Activated CD4-positive, alpha-beta T cell treated with anti-CD3 and anti-CD28 coated beads, Interleukin-2, amount 50 U/mL, for 24 hours (primary cell): ENCODE measurements at places on chromosomes 1 and 21.
A peak's percentile ranks its signal among the peaks of the same experiment; 100 is the strongest.

DNA sequence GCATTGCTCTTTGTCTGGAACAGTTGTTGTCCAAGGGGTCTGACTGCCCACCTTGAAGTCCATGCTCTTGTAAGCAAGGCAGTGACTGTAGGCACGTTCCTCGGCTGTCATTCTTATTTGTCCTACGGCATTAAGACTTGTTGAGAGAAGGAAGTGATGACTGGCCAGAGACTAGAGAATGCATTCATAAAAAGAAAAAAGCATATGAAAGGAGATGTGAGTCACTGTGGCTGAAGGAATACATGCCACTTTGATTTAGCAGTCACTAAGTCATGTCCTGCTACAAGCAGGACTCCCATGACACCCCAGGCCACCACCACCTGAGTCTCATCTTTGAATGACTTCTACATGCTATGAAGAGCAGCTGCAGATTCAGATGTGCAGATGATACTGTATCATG, 50.5 kb downstream of the CNN3 start:
- DNase-seq, result no peak

GRCh38 chr1:91752324-91752723, 133.6 kb downstream of the TGFBR3 start:
- no peak for DNase-seq

GRCh38 chr1:90840352-90840751, 123.2 kb upstream of the BARHL2 start:
- no peak for DNase-seq

DNA sequence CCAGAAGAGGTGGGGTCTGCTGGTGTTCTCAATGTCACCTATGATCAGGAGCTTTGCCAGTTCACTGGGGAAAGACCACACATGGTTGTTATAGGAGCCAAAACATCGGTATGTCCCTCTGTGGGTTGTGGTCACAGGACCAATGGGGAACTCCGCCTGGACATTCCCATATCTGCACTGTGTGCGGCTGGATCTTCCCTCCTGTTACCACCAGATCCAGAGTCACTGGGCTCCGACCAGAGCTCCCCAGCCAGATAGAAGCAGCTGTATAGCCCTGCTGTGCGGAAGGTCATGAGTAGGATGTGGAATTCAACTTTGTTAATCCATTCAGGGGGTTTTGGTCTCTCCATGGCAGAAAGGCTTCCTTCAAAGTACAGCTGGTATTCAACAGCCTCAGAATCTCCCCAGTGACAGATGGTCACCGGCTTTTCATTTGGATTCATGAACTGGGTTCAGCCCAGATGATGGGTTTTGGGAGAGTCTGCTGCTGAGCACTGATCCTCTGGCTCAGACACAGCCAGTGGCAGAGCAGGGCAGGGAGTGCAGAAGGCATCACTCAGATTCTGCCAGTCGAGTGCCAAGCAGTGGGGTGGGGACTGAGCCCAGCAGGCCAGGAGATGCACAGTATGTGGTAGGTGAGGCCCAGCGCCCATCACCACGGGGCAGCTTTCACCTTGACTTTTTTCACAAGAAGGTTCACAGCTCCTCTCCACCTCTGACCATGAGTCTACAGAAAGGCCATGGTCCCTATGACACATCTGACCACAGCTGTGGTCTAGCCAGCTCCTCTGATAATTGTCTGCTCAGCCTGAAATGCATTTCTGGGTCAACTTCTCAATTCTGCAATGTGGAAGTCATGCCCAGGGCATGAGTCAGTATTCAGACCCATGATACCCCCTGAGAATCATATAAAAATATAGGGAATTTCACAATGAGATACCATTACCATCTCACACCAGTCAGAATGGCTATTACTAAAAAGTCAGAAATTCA, 2.9 kb upstream of the SHCBP1L start:
- DNase-seq, result no peak

DNA sequence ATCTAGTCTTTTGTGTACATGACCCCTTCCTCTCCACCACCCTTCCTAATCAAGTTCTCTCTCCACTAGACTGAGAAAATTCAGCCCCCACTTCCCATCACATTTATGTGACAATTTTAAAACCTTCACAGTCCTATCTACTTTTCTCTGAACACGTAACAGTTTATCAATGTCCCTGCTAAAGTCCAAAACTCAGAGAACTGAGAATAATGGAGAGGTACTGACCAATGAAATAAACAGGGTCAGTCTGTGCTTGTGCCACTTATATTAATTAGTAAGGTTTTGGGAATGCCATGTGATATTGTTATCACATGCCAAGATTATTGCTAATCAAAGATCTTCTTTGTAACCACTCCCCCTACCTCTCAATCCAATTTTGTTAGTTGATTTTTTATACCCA, 164.2 kb upstream of the KIAA0040 start:
- DNase-seq, result no peak

GRCh38 chr1:212586206-212587015, 22.1 kb upstream of the ATF3 start:
- DNase-seq, result no peak

- no peak for DNase-seq
These were observed 7.1 kb upstream of the MATN1 start for GRCh38 chr1:30730346-30731108.

GRCh38 chr1:44707959-44708831, 22.8 kb downstream of the RNU5D-1 start:
- no peak for DNase-seq

DNA sequence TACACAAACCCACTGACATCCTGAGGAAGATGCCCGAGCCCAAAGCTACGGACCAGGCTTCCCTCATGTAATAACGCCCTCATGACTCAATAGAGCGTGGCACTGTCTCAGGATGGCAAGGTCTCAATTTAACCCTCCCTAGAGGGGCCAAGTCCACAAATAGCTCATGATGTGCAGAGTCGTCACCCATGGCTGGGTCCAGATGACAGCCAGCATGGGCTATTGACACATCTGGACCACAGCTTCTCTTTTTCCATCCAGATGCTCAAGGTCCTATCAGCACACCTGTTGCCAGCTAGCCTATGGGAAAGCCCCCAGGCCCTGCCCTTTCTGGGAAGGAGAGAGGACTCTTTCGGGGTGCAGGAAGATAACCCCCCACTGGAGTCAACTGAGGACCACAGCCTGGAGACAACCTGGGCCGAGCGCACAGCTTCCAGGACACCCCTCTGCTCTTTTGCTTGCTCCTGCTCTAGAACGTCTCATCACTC, 2.8 kb downstream of the LAPTM5 start:
- DNase-seq, result no peak

- no peak for DNase-seq
These were observed 187.3 kb downstream of the AK5 start for GRCh38 chr1:77468949-77469710.

- DNase-seq, result no peak
These were observed 13.5 kb downstream of the KCNN3 start for GRCh38 chr1:154856544-154856943.

DNA sequence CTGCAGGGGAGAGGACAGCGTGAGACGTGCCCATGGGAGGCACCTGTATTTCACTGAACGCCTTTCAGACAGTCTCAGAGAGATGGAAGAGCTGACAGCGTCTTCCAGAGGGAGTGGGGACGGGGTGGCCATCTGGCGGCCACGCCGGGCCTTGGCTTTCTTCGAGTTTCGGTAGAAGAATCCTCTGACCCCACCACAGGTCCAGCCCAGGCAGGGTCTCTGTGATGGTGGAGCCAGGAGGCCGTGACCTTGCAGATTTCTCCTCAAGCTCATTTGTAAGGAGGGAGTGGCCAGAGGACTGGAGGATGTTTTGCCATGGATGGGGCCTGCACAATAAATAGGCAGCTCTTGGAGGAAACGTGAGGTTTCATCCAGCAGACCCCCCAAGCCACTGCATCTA, 47.6 kb upstream of the ADARB1 start:
- no peak for DNase-seq

DNA sequence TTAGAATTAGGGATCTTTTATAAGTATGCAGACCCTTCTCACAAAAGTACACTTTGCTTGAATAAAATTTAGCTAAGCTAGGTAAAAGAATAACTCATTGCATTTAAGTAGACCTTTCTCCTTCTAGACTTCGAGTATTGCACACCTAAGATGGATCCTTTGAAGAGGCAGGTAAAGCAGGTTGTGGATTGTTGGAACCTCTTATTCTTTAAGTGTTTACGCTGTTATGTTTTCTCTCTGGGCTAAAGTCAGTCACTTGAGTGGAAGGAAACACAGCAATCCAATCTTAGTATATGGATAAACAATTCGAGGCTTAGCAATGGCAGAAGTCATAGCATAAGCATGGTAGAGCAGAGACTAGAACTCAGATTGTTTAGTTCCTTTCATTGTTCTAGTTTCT, 11.4 kb downstream of the MAGI3 start:
- no peak for DNase-seq

GRCh38 chr21:22703521-22703920, 1705.3 kb downstream of the NCAM2 start:
- DNase-seq, result no peak

DNA sequence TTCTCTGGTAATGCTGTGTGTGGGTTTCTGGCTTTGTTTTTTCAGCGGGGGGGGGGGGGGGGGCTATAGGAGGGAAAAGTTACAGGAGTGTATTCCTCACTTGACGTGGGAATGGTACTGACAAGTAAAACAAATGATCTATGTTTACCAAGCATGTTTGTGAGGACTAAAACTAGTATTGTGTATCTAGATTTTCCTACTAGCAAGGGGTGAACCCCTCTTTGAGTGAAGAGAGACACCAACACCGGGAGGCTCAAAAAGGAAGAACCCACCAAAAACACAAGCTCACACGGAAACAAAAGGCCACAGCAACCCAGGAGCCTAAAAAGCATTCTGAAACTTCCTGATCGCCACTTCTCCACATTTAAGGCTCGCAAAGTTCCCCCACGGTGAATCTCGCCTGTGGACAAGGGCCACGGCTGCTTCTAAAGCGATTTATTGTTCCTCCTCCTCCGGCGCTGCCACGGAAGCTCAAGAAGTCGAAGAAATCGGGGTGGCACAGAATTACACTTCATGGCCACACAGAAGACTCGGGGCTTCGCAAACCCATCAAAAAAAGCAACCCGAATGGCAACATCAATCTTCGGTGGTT, 703 bp downstream of the PUM1 start:
- DNase-seq, result peak; percentile 11

- DNase-seq, result no peak
These were observed 31.9 kb downstream of the UMODL1 start for GRCh38 chr21:42102991-42103390.

GRCh38 chr21:26967062-26967913, at the start of gene ADAMTS5:
Gene ADAMTS5 (minus strand): TSS chr21:26967088. CDS start chr21:26966391, 697 bp downstream.
- DNase-seq, result no peak

DNA sequence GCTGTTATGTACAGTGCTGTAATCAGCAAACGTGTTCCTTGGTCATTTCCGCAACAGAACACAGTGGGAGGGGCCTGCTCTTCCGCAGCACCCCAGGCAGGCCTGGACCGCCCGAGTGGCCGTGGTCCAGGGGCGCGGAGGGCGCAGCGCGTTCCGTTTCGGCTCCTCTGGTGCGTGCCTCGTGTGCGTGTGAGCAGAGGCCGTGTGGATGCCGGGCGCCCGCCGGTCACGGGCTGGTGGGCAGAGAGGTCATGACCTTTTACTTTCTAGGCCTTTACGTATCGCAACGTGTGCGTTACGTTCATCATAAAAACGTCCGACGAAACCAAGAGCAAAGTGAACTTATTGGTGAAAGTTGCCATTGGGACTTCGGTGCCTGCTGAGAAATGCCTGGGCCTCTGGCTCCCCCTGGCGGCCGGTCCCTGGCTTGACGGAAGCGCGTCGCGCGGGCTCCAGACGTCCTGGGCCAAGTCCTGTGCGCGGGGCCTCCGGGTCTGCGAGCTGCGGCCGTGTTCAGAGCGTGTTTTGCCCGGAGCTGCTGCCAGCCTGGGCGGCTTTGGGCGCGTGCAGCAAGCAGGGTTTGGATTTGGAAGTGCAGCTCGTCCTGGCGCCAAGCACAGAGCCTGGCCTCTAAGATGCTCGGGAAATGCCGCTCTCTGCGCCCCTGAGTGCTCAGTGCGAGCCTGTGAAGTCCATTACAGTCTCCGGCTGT, 34.4 kb downstream of the COL18A1 start:
- peak; percentile 79 for DNase-seq

GRCh38 chr1:68128157-68128556, 77.7 kb upstream of the DIRAS3 start:
- no peak for DNase-seq

DNA sequence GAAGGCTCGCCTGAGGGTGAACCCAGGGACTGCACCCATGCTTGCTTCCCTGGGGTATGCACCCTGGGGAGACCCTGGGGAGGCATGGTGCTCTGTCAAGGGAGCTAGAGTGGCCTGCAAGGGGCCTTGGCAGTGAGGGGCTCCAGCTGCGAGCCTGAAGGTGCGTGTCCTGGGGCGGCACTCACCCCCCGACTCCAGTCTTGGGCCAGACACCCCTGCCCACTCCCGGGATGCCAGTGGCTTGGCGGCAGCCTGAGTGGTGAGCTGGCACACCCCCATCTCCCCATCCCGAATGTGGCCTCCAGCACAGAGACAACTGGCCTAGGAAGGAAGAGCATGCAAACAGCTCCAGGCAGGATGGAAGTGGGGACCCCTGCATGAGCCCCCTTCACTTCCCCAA, 2.6 kb downstream of the SUMO3 start:
- DNase-seq, result no peak

DNA sequence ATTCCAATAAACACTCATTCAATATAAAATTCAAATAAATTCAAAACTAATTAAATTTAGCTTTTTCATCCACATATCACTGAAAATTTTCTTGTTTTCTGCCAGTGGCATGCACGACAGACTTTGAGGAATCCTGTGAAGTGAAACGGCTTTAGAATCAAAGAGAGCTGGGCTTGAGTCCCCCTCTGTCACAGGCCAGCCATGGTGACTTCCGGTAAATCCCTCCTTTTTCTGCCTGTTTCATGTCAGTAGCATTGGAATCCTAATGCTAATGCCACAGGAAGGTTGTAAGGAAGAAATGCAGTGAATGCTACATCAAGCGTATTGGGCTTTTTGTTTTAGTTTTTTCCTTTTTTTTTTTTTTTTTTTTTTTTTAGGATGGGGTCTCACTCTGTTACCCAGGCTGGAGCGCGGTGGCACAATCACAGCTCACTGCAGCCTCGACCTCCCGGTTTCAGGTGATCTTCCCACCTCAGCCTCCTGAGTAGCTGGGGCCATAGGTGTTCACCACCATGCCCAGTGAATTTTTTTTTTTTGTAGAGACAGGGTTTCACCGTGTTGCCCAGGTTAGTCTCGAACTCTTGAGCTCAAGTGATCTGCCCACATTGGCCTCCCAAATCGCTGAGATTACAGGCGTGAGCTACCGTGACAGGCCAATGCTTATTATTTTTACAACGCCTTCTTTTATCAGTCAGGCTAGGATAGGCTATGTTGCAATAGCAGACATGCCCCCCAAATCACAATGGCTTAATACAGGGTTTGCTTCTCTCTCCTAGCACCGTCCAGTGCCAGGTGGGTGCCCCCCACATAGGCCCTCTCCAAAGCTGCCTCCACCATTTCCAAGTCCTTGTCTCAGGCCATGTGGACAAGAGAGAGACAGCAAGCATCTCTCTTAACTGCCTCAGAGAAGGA, 3.6 kb upstream of the MATN1 start:
- DNase-seq, result no peak
